ENCODE measurements at places on chromosomes 5 and 9.

DNA sequence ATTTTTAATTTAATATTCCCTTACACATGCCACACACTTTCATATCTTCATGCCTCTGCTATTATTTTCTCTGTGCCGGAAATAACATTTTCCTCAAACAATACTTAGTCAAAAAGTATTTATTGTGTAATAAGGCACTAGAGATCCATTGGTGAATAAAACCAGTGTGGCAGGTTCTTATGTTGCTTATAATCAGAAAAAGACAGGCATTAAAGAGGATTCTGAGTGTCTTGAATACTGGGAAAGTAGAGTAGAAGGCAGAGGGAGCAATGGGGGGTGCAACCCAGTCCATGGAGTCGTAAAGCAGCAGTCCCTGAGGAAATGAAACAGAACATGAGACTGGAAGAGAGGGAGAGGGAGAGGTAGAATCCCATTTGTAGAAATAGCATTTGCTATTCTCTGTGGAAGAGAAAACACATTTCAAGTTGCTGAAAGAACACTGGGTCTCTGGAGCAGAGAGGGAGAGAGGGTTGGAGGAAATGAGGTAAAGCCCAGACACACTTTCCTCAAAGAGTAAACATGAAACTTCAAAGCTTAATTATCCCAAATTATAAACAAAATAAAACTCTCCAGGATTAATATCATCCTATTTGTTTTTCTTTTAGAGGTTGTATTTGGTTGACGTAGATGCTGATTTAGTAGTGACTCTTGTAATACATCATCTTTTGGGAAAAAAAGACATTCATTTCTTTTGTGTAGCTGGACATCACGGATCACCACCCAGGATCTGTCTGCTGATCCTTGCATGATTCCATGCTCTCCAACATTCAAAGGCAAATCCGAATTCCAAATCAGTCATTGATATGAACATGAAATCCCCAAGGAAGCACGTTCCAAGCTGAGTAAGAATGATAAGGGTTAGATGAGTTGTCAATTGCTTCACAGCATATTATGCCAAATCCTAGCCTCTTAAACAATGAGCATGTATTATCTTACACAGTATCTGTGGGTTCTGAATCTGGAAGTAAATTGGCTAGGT lies 37.4 kb upstream of the GRAMD2B start:
- peak; percentile 54 for DNase-seq

GRCh38 chr9:134371731-134372130 lies 45.5 kb downstream of the RXRA start:
- no peak for DNase-seq

GRCh38 chr5:138955013-138955660 lies 80.0 kb upstream of the LRRTM2 start:
- no peak for DNase-seq

DNA sequence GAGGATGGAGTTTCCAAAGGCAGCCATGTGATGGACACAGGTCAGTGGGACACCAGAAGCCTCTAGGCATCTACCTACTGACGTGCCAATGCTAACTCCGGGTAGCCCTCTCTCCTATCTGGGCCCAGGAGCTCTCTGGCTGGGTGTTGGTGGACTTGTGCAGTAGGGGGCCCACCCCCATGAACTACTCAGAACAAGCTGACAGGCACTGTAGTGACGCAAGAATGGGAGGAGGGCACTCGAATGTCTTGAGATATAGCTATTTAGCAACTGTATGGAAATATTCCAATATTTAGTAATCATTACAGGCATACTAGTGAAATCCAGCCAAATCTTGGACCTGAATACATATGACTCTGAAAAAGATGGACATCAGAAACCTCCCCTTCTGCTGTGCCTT lies 5.7 kb upstream of the DOCK2 start:
- no peak for DNase-seq

DNA sequence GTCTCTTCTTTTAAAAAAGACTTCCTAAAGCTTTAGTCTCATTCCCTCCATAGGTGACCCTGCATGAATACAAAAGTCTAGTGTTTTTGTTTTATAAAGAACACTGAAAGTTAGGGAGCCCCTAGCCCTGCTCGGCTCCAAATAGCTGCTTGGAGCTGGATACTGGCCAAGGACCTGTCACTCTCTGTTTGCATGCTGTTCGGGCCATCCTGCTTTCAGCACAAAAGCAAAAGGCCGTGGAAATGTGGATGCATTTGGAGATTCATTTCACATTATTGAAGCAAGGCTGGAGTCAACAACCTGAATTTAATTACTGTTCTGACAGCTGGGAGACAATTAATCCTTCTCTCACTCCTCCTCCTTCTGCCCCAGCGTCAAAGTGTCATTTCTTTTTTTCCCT lies 151.7 kb upstream of the NMUR2 start:
- DNase-seq = no peak

DNA sequence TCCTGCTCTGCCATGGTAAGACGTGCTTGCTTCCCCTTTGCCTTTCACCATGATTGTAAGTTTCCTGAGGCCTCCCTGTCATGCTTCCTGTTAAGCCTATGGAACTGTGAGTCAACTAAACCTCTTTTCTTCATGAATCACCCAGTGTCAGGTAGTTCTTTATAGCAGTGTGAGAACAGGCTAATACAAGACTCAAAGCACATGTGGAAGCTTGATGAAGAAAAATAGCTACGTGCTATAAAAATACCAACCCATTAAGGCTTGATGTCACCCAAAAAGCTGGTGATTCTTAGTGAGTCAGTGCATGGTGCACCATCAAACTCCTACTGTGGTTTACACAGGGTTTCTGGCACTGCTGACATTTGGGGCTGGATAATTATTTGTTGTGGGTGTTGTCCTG lies 332.2 kb downstream of the TMEM167A start:
- DNase-seq = no peak

DNA sequence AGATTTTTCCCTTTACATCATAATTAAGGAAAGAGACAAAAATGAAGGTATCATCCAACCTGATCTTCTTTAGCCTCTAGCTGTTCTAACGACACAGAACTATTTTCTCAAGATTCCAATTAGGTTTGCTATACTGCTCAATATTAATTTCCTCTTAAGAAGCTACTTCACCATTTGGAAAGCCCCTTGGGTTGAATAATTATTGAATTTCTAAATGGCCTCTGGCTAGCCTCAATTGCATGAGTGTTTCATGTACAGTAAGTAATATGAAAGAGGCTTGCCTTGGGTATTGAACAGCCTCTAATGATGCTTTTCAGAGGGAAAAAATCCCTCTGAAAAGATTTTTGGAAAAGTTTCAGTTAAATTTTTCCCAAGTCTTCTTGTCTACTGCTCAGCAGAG lies 3.7 kb upstream of the MOB3B start:
- DNase-seq = no peak

- DNase-seq = peak; percentile 36
Observed at GRCh38 chr5:167488371-167488770, 803.1 kb upstream of the WWC1 start.

DNA sequence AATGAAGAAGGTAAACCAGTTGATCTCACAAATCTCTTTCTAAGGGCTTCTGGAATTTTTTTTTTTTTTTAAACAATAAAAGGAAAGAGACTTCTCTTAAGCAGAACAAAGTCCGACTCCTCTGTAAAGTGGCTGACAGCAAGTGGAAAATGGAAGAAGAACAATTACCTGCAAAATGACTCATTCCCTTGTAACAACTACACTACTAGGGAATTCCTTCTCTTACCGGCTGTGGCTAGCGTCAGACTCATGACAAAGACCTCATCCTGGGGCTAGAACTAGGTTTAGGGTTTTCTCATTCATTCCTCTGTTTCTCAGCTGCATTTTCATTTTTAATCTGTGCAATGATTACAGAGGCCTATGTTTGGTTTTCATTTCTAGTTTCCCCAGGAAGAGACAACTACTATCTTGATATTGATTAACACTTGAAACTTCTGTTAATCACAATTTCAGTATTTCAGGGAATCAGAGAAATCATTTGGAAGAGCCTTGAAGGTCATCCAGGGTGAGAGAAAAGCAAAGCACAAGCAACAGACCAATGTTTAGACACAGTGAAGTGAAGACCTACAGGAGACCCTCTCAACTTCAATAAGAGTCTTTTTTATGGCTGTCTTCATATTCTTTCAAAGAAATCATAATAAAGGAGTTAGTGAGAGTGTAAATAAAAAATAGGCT lies 437.9 kb downstream of the RAB3C start:
- no peak for DNase-seq

DNA sequence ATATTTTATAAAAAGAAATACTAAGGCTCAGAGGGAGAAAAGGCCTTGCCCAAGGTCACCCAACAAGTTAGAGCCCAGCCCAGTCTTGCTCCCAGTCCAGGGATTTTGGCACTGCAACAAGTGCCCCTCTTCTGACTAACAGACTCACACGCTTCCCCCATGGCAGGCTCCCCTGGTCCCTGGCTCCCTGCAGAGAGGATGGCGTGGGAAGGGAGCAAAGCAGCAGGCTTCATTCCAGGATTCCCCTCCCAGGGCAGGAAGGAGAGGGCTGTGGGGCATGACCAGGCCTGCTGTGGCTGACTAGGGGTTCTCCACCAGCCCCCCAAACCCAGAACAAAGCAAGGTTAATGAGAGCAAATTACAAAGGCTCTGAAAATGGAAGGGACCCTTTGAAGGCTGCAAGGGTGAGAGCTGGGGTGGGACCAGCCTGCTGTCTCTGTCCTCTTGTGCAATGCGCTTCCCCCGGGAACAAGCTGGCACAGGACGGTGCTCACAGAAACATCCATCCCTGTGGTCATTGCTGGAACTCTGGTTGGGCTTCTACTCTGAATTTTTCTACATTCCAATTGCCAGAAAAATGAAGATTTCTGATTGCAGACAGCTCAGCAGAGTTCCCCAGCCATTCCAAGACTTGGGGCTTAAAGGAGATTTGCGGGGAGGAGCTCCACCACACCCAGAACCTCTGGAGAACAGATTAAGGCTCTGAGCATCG lies 37.1 kb upstream of the FAT2 start:
- peak; percentile 81 for DNase-seq

- peak; percentile 51 for DNase-seq
Observed at GRCh38 chr5:109038209-109038840, 290.6 kb downstream of the FER start.

- DNase-seq = peak; percentile 9
Observed at GRCh38 chr9:127446713-127447415, 4.3 kb downstream of the RPL12 start.

- no peak for DNase-seq
Observed at GRCh38 chr9:70015099-70015498, 28.5 kb upstream of the MAMDC2 start.

DNA sequence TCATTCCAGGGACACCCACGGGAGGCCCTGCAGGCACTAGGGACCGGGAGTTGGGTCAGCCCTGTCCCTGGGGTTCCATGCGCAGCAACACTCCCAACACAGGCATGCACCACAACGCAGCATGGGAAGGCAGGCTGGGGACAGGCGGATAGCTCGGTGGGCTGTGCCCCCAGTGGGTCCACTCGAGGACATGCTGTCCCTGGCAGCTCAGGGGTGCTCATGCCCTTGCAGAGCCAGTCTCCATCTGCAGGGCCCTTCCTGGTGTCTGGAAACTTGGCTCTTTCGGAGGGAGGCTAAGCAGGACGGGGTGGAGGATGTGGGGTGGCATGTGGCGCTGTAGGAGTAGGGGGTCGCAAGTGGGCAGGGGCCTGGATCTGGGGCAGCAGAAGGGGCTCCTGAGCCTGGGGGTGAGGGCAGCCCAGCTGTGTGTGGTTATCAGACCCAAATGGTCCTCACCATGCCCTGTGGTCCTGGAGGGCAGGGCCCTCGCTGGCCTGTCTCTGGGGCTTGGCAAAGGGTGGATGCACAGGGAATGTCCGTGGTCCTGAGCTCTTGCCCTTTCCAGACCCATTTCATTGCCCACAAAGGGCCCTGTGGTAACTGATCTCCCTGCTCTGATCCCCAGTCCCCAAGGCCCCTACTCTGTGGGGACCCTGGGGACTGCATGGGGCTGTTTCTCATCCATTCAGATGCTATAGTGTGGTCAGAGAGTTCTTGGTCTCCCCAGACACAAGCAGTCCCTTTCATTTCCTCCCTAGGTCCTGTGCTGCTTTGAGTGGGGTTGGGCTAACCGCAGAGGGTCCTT lies 90.3 kb upstream of the PHYKPL start:
- no peak for DNase-seq

DNA sequence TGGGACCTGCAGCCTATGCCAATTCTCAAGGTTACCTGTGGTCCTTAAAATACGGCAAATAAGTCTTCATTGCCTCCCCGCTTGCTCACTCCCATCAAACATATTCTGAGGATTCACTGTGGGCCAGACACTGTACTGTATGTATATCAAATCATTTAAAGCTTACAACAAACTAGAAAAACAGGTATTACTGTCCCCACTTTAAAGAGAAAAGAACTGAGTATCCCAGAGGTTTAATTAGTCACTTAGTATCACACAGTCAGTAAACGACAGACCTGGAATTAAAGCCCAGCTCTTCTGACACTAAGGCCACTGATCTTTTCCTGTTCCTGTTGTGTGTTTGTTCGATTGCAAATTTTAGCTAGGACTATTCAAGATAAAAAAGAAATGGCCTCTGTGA lies 248.2 kb downstream of the ACTL7B start:
- no peak for DNase-seq

- peak; percentile 36 for DNase-seq
Observed at GRCh38 chr9:109101810-109102209, 17.9 kb downstream of the TMEM245 start.

DNA sequence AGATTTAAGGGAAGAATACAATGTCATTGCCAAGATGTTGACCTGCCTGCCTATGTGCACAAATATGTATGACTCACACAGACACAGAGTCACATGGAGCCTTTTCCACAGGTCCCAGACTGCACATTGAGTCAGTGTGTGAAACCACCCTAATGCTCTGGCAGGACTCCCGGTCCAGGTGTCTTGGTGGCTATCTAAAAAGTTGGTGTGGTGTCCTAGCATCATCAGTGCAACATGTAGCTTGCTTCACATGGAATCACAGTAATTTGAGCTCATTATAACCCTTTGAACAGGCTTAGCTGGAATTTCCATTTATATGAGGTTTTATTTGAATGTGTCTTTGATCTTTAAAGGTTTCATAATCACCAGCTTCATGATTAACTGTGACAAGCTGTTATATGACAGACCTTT lies 10.7 kb downstream of the IFNA5 start:
- DNase-seq = no peak

DNA sequence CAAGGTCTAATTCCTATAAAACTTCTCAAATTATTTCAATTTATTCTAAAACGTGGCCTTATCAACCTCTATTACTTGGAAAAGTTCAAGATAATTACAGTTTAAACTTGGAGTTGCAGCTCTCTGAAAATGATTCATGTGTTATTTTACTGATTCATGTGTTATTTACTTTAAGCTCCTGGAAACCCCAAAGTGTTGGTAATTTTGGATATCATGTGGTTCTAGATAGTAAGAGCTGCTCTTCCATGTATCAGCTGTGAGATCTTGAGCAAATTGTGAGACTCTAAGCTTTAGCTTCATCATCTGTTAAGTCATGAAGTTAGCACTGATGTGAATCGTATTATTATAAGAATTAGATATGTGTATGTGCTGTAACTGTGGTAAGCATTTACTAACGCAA lies 749.2 kb downstream of the TLE4 start:
- peak; percentile 0 for DNase-seq

GRCh38 chr5:172771439-172772111 lies 580 bp upstream of the DUSP1 start:
- DNase-seq = peak; percentile 64

Data from EH (cell line).